Inflammatory macrophage treated with lipopolysaccharide for 1 hour (primary cell): ENCODE measurements at places on chromosomes 12 and 14.
A peak's percentile ranks its signal among the peaks of the same experiment; 100 is the strongest.

DNA sequence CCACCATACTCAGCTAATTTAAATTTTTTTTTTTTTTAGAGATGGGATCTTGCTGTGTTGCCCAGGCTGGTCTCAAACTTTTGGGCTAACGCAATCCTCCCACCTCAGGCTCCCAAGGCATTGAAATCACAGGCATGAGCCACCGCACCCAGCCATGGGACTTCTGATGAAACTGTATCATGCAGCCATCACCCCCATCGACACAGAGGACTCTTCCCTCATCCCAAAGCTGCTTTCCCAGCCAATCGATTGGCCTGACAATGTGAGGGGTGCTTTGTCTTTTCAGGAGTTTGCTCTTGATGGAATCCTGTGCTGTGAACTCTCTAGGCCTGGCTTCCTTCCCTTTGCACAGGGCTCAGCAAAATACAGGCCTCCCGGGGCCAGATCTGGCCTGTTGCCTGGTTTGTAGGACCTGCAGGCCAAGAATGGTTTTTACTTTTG is 59.6 kb upstream of the NCOR2 start:
- peak; percentile 60 for DNase-seq

- DNase-seq = no peak
Observed at GRCh38 chr12:98939350-98939749, 294.3 kb downstream of the APAF1 start.

DNA sequence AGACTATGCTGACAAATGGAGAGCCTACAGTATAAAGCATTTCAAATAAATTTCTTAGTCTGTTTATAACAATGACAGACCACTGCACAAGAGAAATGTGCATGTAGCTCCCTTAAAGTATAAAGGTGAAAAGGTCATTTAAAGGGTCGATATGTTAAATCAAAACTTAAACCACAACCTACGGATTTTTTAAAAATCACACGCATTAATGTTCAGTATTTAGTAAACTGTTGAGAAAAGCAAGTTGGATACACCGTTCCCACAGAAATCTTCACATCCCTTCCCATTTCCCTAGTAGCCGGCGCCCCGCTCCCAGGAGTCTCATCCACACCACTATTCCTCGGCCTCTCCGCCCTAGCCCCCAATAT is 614 bp downstream of the FKBP3 start:
- no peak for DNase-seq

GRCh38 chr12:5416571-5416970 is 15.3 kb upstream of the NTF3 start:
- no peak for DNase-seq

GRCh38 chr14:72598306-72598705 is 295.6 kb downstream of the DPF3 start:
- no peak for DNase-seq

- no peak for DNase-seq
Observed at GRCh38 chr14:97641827-97642226, 844.6 kb downstream of the VRK1 start.

DNA sequence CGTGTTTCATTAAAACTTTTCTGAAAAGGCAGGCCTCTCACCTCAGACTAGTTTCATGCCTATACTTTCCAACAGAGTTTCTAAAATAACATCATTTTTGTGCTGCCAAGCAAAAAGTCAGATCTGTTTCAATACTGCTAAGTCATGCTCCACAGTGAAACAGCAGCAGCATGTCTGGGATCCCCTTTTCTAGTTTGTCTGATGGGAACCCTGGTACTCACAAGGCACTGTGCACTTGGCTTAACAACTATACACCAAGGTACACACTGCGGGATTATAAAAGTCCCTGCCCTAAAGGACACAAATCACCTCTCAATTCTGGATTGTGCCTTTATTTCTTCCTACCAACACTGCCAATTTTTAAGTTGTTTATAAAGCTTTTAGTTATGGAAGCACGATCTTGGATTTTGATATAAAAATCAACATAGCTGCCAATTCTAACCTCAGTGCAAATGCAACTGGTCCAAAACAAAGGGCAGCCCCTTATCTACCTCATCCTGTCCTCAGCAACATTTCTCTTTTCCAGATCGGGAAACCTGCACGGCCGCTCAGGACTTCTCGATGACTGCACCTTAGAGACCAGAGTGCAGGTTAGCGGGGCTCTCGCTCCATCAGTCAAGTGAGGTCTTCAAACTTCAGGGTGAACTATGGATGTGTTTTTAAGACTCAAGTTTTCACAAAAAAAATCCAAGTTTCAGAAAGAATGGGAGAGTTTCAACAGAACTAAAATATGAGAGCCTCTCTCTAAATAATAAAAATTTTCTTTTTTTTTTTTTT is 1.7 kb upstream of the EIF5 start:
- DNase-seq = no peak

DNA sequence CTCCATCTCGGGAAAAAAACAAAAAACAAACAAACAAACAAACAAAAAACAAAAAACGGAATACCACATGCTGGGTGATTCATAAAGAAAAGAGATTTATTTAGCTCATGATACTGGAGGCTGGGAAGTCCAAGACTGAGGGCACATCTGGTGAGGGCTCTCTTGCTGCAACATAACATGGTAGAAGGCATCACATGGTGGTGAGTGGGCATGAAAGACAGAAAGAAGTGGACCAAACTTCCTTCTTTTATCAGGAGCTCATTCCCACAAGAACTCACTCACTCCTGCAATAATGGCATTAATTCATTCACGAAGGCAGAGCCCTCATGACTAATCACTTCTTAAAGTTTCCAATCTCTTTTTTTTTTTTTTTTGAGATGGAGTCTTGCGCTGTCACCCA is 8.0 kb upstream of the LGMN start:
- peak; percentile 75 for DNase-seq

DNA sequence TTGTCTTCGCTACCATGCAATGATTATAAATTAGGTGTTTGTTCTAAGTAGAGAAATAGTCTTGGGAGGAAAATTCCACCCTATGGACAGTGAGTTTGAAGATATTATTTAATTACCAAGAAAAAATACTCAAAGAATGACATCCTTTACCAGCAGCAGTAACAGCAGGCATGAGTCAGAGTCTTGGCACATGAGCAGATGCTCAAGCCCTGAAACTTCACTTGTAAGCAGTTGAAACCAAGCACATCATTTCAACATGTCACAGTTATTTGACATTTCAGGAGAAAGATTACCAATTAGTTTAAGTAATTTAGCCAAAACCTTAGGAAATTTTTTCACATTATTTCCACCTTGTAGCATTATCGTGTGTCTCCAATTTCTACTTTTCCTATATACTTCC is 99.2 kb downstream of the C12orf50 start:
- no peak for DNase-seq

- DNase-seq = peak; percentile 64
Observed at GRCh38 chr14:89701211-89702043, 253.1 kb downstream of the EFCAB11 start.

DNA sequence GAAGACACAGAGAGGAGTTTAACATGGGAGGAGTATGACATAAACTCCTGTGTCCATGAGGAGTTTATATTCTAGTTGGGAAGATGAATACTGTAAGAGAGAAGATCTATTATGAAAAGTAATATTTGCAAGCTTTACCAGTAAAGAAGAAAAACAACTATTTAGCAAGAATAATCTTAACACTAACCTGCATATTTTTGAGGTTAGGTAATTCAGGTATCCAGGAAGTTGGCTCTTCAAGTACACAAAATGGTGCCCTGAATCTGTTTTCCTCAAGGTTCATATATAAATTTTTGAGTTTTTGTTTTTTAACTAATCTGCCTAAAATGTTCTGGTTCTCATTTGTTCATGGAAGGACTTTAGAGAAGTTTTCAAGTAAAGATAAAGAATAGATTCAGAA is 33.9 kb upstream of the KCNMB4 start:
- DNase-seq = no peak

GRCh38 chr14:36582011-36582873 is at the start of gene NKX2-8:
TSS of gene NKX2-8 (minus strand) at chr14:36582614. CDS start at chr14:36582389, 225 bp downstream.
- DNase-seq = no peak

DNA sequence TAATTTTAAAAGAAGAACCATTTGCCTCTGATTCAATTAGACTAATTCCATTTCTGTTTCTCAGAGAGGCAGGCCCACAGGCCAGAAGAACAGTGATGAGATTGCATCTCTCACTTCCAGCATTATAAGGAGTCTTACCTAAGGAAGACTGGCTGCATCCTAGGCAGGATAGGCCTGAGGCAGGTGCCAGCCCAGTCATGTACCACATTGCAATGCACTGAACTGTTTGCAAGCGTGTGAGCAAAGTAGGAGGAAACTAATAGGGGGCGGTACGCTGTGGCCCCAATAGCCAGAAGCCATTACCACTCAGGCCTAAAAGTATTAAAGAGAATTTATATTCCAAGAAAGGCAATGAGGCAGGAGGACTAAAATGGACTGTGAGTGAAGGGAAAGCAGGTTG is 12.1 kb upstream of the CNIH1 start:
- DNase-seq = no peak

GRCh38 chr12:109701064-109701463 is 12.6 kb upstream of the FAM222A start:
- DNase-seq = no peak

- DNase-seq = no peak
Observed at GRCh38 chr12:79482921-79483320, 207.8 kb downstream of the PAWR start.

DNA sequence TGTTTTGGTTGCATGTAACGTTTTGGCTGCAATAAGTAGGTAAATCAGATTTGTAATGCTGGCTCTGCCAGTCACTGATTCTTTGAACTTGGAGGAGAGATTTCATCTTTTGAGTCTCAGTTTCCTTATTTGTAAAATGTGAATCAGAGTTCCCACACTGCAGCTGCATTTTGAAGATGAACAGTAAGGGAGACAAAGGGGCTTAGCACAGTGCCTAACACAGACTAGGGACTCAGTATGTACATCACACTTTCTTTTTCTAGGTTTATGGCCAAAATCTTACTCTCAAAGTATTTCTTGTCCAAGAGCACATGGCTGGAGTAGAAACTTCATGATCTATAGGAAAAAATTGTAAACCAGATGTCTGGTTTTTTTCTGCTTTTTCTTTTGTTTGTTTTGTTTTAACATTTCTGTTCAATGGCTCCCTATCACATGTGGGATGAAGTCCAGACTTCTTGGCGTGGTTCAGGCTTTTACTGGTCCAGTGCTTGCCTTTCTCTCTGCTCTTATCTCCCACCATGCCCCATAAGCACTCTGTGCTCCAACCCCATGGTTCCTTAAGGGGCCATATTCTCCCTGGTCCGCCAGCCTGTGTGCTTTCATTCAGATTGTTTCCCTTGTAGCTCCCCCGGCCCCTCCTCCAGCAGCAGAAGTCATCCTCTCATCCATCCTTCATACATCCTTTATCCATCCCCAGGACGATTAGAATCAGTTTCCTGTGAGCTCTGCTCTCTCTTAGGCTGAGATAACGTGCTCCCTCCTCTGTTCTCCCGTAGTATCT is 58.0 kb downstream of the SYNE2 start:
- no peak for DNase-seq

- no peak for DNase-seq
Observed at GRCh38 chr12:112305951-112306350, 76.3 kb downstream of the HECTD4 start.

DNA sequence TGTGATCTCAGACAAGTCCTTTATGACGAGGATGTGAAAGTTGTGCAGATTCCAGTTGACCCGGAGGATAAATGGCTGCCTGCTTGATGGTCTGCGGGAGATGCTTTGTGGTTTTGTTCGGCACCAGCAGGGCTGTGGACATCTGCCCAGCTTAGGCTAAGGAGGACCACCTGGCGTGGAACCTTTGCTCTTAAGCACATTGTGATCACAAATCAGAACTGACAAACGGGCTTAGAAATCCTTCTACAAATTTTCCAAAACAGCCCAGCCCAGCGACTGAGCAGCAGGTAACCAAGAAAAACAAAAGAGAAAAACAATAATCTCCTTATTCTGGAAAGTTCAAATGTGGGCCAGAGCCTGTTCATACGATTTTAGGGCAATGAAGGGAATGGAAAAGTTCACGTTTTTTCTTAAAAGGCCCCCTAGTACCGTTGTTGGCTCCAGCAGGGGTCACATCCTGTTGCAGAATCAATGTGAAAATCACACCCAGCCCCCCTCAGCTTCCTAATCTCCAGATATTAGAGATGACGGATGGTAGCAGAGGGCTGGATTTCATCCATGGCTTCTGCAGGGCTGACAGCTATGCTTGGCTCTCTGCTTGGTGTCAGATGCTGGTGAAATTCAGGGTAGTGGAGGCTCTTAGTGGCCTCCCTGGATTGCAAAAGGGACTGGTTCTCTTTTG is 81.1 kb upstream of the RFLNA start:
- no peak for DNase-seq

GRCh38 chr12:110077800-110078199 is 29.5 kb upstream of the C12orf76 start:
- DNase-seq = no peak

DNA sequence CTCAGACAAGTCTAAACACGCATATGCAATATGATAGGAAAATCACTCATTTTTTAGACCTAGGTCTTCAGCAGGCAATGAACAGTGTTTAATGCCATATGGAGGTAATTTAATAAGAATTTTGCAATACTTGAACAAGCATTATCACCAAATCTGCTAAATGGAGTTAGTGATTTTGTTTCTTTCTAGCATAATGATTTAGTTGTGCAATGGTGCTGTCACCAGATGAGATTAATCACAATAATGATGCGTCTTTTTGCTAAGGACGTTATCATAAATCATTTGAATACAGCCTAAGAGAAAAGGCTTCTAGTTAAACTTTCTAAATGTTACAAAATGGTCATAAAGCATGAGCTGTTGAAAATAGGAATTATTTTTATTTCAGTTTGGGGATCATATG is 170.0 kb upstream of the SLC16A7 start:
- DNase-seq = no peak

DNA sequence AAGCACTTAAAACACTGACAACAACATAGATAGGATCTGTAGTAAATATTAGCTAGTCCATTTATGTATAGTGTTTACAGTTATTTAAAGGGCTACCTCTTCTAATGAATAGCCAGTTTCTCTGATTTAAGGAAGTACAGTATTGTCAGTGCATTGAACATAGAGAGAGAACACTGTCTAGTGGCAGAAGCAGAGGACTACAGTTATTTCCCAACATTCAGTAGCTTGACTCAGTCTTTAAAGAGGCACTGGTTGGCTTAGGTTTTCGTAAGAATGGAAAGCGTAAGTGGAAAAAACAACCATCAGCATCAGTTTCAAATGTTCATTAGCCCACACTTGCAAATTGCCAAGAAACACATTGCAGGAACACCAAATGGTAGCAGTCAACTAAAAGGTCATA is 125.0 kb upstream of the HMGA2 start:
- DNase-seq = peak; percentile 66

DNA sequence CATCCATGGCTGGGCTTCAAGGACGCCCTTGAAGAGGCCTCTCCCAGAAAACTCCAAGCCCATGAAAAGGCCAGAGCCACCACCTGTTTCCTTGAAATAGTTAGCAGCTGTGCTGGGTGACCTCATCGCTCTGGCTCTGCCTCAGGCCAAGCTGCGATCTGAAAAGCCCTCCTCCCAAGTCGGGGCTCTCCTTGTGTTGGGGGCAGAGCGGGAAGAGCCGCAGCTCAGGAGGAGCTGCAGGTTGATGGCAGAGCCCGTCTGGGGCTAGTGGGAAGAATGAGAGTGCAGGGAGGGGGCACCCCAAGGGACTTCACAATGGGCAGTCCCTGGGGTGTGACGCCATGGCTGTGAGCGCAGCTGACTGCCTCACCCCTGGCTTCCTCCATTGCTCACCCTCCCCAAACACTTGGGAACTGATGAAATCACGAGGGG is 50.0 kb upstream of the STON2 start:
- no peak for DNase-seq
